ENCODE measurements at places on chromosomes 11 and 22.

- no peak for DNase-seq
These were observed 907 bp downstream of the SERPINH1 start for GRCh38 chr11:75562836-75563484.

DNA sequence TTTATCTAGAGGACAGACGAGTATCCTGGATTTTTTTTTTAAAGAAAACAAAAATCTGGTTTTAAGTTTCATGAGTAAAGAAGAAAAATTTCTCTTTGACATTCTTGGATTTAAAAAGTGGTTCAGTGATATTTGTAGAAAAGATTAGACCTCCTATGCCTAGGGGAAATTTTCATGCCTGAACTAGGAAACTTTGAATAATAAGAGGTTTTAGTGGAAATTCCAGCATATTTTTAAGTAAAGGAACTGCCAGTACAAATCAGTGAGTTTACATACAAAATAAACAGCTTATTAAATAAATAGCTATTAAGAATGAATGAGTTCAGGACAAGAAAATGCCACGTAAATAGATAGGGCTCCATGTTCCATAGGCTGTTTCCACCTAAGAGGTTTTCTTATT lies 17.5 kb downstream of the JAM3 start:
- no peak for DNase-seq

DNA sequence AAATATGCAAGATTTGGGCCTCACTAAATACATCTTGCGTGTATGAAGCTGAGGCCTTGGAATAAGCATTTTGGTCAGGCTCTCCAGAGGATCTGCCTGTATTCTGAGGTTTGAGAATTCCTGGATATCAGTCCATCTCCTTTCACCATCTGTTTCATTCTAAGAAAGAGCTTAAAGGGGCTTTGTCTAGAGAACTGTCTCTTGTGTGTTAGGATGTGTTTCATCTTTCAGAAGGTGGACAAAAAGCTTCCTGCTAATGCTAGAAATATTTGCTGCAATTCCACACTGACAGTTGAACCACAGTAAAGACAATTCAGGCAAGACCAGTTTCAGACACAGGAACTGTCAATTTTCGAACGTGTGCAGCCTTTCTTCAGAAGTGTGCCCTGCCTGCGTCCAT lies 185.4 kb downstream of the DBX1 start:
- no peak for DNase-seq

- DNase-seq: no peak
These were observed 48.2 kb upstream of the CCDC134 start for GRCh38 chr22:41752011-41752970.

DNA sequence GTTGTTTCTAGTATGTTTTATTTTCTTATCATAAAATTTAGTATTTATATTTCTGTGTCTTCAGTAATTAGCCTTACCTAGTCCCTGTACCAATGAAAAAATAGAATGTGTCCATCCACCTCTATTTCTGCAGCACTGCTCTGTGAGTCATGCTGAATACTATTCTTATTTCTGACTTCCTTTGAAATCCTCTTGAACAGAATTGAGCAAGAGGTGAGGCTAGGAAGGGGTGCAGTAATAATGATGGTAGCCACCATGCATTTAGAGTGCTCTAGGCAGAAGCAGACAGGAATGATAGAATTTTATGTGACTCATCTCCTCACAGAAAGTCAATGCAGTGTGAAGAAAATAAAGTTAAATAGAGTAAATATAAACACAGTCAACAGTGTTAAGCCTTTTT lies 60.0 kb downstream of the OR10A6 start:
- no peak for DNase-seq

GRCh38 chr22:19522881-19523239 lies 1.4 kb downstream of the CLDN5 start:
- DNase-seq: no peak

DNA sequence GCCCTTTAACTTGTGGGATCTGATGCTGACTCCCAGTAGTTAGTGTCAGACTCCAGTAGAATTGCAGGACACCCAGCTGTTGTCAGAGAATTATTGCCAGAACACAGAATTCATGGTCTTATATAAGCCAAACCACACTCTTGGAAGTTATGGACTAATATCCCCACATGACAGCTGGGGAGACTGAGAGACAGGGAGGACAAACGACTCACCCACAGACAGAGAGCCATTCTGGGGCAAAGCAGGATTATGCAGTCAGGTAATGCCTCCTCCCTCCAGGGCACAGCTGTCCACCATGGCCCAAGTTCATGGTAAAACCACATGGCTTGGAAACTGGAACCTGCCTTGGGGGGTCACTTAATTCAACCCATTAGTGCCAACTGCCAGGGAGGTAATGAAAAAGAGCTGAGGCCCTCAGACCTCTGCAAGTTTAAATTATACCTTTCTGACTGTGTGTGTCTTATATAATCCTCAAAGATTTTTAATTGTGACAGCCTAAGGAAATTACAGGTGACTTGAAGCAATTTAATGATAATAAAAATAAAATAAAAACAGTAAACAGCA lies 299.5 kb downstream of the BUD13 start:
- no peak for DNase-seq

GRCh38 chr11:122963961-122964360 lies 17.7 kb downstream of the BSX start:
- DNase-seq: no peak

GRCh38 chr11:116689413-116690127 lies 83.2 kb downstream of the BUD13 start:
- no peak for DNase-seq

DNA sequence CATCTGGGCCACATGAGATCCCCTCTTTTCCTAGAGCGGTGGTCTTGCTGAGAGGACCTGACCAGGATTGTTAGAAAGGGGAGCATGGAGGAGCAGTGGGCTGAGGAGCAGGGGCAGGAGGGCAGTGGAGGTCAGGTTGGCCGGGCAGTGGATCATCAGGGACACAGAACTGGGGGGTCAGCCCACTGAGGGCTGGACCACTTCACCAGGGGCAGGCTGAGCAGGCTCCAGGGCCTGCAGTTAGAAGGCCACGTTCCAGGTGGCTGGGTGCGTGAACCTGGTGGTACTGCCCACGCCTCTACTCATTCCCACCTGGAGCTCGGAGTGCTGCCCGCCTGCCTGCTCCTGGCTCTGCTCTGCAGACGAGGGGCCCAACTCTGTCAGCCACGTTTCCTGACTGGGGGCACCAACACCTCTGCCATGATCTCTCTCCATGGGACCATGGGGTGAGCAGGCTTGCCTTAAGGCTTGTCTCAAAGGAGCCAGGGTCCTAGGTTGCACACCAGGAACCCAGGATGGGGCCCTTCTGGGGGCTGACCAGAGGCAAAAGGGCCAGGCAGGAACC lies 9.7 kb downstream of the MRGPRF start:
- no peak for DNase-seq

DNA sequence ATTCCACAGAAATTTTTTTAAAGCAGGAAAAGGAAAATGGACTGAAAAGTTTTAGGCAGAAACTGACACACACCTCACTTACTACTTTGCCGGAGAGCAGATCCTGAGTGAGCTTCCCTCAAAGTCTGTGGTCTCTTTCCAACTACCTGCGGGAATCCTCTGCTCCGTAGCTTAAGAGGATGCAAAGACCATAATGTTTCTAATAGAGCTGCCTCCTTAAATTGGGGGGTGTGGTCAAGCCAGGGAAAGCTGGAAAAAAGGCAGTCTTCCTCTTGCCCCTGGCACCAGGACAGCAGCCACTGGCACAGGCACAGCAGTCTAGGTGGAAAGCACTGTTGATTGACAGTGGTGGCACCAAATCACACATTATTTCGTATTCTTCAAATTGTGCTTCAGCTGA lies at the start of gene ETS1:
Gene ETS1 (minus strand): TSS at position 144 of the 400 bp plus-strand sequence. CDS start 14,428 bp downstream, outside the sequence.
- DNase-seq: no peak
